ENCODE measurements at places on chromosomes 16 and 17.

DNA sequence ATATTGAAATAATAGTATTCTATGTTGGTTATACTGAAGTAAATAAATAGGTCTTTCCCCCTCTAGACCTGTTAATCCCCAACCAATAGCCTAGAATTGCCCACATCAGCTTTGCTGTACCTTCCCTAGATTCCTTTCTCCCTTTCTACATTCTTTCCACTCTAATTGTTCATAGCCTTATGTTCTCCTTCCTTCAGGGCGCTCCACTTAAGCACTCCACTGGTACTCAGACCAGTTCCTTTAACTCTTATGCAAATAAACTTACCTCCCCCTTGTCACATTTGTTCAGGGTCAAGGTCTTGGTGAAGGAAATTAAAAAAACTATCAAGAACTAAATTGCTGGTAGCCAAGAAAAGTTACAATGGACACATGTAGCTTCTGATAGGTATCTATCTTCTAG is 294.8 kb downstream of the UTP18 start:
- no peak for DNase-seq

DNA sequence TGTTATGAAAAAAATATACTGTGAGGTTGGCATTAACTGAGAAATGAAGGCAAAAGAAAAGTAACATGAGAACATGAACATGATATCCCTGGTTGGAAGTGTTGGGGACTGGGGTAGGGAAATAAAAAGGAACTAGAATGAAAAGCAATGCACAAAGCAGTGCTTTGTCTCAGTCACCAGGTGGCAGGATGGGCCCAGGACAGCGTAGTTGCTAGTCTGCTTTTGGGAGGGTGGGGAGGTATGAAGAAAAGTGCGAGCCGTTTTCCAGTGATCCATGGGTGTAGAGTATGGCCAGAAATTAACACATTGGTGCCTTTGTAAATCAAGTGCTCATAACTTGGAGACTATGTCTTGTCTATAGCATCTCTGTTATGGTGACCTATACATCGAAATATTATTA is 662.5 kb upstream of the SALL1 start:
- DNase-seq = no peak

DNA sequence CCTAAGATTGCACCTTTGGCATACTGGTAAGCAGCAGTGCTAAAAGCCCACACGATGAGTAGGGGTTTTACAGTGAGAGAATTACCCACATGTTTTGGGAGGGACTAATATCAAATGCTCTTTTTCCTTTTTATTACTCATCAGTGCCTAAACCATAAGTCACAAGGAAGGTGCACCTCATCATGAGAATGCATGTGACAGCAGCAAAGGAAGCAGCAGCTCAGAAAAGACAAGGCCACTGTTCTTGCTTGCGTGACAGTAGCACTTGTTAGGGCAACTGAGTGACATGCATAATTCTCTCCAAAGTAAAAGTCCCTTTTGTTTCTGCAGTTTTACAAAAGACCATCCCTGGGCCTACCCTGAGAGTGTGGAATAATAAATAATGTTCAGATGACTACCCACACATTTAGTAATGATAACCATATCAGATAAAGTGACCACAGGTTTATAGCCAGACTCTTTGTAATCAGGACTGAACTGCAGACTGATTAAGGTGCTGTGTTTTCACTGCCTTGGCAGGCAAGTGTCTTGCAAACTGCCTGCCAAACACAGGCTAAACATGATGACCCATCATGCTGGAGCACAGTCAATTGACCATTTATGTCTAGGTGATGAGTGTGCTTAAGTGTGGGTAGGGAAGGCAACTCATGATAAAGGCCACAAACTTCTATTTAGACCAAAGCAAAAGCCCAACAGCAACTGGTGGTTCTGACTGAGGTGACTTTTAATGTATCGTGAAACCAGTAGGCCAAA is 1751.4 kb downstream of the TP53TG3F start:
- DNase-seq = no peak

DNA sequence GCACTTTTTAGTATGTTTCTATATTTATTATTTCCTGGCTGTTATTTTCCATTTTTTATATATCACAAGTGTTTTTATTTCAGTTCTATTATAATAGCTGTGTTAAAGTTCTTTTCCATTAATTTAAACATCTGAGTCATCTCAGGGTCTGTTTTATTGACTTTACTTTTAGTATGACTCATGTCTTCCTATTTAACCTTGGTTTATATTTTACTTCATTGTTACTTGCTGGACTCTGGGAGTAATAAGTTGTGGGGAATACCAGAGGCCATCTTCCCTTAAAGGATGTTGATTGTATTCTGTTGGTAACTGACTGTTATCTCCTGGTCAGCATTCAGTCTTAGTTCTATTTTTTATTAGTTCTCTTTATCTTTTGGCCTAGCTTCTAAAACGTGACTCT is 1508.2 kb downstream of the CDH11 start:
- DNase-seq = no peak

DNA sequence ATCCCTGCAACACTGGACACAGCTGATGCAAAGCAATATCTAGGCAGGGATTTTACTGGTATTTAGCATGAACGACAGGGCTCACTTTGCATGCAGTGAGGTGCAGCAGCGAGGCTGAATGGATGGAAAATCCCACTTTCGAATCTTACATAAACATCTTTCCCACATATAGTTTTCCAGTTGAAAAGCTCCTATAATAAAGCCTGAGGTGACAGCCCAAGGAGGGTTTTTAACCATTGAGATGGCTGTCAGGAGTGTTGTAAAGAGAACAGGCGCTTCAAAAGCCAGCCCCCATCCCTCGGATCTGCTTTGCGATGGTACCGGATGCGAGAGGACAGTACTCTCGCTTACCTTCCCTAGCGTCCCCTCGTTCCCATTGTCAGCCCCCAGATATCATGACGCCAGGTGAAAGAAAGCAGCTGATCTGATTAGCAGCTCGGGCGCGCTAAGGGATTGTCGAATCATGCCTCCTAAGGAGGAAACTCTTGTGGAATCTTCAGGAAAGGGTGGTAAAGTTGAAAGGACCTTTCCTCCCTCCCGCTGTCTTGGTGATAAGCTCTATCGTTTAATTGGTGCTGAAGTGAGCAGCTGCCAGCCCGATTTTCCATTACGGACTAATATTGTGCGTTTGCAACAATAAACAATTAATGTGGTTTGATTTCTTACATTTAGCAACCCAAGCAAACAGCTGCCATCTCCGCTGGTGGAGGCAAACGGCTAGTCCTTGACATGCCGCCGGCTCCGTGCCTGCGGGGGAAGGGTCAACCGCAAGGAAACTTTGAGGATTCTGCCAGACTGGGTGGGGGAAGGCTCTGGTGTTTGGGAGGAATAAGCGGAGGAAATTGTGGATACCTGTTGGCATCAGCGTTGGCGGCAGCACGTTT is 1.8 kb downstream of the CDH8 start:
- no peak for DNase-seq

- peak; percentile 74 for DNase-seq
Observed at GRCh38 chr17:66625311-66625767, 209.6 kb upstream of the CACNG5 start.

DNA sequence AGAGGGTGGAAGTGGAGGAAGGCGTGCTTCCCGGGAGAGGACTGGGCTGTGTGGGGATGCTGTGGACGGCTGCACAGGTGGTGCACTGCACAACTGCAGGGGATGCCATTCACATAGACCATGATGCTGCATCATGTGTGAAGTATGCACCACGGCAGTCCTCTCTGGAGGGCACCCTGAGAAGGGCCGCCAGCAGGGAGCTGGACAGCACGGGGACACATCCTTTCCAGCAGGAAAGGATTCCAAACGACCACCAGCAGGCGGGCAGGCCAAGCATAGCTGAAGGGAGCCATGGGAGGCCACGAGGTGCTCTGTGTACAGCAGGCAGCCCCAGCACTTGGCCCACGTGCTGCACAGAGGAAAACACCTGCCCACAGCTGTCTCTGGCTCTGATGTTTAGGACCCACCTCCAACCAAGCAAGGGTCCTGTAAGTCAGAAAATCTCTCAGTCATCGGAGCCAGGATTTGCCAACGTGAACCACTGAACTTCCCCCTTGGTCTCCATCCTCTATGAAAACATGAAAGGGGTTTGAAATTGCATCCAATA is 10.1 kb downstream of the ACTG1 start:
- no peak for DNase-seq

DNA sequence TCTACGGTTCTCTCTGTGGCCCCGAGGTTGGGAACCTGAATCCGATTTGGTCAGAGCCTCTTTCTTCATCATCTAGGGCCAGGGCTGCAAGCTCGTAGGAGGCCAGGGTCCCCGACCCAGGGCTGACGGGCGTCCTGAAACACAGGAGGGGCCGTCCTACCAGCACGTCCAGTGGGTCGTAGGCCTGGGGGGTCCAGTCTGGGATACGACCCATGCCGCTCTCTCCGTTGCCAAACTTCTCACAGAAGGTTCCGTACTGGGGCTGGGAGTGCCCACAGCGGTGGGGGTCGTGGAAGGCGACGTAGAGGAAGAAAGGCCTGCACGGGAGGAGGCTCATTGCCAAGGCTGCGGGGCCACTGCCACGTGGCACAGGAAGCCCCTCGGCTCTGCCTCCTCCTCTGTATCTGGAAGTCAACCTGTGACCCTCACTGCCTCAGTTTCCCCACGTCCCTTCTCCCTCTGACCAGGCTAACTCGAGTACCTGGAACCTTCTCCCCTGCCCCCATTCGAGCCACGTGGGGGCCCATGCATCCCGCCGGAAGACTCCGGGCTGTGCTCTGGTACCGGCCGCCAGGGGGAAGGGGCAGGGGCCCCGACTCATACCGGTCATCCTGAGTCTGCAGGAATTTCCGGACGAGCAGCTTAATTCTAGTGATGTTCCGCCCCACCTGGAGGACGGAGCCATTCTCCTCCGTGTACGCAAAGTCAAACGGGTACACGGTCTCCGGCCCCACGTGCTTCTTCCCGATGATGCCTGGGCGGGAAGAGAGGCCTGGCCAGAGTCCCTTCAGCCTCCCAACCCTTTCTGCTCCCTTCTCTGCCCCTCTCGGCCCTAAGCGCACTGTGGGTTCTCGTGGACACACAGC is 5.9 kb downstream of the SGSH start:
- DNase-seq = no peak

- no peak for DNase-seq
Observed at GRCh38 chr16:53631236-53632025, 72.2 kb downstream of the RPGRIP1L start.

DNA sequence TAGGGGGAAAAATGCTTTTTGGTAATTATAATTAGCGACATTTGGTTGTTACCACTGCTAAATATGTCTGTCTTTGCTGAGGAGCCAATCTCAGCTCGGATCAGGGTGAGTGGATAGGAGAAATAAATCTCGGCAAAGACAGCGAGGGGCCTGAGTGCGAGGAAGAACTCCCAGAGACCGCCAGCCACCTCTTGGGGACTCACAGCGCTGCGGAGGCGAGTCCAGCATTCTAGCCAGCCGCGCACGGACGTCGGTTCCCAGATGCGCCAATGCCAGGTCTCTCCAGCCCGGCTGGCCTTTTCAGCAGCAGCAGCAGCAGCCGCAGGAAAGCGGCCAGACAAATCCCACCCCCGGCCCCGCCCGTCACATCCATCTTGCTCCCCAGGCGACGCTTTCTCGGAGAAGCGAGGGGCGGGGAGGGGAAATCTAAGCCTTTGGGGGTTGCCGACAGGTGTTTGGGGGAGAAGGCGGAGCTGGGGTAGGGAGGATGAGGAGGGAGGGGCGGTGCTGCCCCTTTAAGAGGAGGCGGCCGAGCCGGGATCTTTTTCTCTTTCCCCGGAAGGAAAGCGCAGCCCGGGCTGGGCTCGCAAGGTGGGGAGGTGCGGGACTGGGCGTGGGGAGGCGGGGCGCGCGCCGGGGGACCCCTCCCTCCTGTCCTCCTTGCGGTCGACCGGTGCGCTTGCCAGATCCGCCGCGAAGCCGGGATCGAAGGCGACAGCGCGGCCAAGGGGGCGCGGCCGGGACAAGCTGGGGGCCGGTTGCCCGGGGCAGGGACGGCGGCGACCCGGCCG is at the start of gene ITGA3:
Gene ITGA3 (plus strand): TSS at position 685 of the 791 bp plus-strand sequence. CDS start 330 bp downstream, outside the sequence.
- DNase-seq = peak; percentile 89

DNA sequence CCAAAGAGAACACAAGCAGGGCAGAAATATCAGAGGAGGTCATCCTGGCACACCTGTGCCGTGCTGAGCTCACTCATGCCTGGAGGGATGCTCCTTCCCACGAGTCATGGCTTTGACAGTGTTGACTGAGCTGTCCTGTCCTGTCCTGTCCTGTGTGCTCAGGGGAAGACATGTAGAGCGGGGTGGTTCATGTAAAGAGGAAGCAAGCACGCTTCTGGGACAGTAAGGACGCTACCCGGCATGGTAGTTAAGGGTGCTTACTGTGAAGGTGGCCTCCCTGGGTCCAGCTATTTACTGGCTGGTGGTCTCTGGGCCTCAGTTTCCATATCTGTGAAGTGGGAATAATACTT is 398 bp downstream of the LGALS9 start:
- DNase-seq = no peak

DNA sequence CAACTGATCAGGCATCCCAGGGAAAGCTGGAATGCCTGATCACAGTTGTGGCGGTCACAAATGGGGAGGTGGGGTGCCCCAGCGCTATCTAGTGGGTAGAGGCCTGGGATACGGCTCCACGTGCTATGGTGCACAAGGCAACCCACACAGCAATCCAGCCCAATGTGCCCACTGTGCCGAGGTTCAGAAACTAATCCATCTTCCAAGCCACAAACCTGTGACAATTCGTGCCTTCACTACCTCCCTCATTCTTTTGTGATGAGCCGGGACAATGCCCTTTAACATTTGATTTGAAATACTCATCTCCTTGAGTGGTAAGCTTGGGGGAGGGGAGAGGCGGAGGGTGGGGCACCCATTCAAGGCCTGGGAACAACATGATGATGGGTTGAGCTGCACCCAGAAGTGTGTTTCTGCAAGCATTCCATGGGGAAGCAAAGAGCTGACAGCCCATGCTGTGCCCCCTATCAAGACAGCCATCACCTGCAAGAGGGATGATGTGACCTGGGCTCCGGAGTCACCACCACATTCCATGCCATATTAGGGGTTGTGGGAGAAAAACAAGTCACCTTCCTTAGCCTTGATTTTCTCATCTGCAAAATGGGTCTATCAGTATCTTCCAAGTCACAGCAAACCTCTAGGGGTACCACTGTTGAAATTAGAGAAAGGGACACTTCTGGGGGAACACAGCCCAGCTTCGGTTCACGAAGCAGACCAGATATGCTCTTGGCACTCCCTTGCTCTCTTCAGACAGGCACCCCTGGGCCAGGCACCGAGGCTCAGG is 3.7 kb downstream of the ELOB start:
- no peak for DNase-seq

GRCh38 chr17:62892061-62892675 is 73.9 kb upstream of the TANC2 start:
- DNase-seq = no peak

- DNase-seq = no peak
Observed at GRCh38 chr16:8721336-8722024, 47.1 kb downstream of the ABAT start.

GRCh38 chr17:18139949-18140348 is 31.4 kb downstream of the MYO15A start:
- peak; percentile 57 for DNase-seq

DNA sequence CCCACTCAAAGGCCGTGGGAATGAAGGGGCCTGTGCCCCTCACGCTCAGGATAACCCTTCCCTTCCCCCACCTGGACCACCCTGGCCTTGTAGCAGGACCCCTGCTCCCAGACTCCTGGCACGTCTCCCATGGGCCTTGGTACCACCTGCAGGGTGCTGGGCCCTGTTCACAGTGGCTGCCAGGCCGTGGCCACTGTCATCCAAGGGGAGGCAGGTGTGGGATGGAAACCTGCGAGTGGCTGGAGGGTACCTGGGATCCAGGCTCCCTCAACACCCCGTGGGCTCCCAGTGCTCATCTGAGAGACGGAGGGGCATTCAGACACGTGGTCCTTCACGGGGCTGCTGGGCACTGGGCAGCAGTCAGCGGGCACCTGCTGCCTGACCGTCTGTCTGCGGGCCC is 75.6 kb upstream of the CIBAR2 start:
- no peak for DNase-seq

All from HTR-8/SVneo (cell line).